ENCODE measurements at places on chromosomes 5 and 9.

- DNase-seq, result no peak
These were observed 36.1 kb downstream of the PRRX2 start for GRCh38 chr9:129701549-129701948.

GRCh38 chr5:95993266-95993665, 31.6 kb upstream of the ELL2 start:
- DNase-seq, result no peak

GRCh38 chr9:19623941-19624340, 164.9 kb downstream of the SLC24A2 start:
- no peak for DNase-seq

DNA sequence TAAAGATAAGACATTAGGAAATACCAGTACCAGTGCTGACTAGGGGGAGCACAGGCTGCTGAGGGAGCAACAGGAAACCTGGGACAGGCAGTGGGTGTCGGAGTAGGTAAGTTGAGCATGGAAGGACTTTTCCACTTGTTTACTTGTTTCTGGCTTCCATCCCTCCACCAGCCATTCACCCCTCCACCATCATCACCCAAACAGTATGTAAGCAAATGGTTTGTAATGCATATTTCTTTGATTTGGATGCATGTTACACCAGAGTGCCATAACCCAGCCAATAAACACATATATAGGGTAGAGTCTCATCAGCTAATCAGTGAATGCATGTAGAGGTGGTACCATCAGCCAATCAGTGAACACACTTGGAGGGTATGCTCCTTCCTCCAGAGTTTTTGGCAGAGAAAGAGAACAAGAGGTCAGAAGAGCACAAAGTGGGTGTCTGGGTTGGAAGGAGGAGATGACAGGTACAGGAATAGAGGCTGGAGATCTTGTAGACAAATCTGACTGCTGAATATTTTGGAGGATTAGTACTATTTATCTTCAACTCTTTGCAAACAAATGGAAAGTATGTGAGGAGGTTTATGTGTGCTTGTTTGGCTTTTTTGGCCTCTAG, 37.7 kb upstream of the PDE8B start:
- no peak for DNase-seq

- no peak for DNase-seq
These were observed 40.3 kb downstream of the KCNN2 start for GRCh38 chr5:114402206-114402605.
